ENCODE measurements at places on chromosomes 3 and 15.

DNA sequence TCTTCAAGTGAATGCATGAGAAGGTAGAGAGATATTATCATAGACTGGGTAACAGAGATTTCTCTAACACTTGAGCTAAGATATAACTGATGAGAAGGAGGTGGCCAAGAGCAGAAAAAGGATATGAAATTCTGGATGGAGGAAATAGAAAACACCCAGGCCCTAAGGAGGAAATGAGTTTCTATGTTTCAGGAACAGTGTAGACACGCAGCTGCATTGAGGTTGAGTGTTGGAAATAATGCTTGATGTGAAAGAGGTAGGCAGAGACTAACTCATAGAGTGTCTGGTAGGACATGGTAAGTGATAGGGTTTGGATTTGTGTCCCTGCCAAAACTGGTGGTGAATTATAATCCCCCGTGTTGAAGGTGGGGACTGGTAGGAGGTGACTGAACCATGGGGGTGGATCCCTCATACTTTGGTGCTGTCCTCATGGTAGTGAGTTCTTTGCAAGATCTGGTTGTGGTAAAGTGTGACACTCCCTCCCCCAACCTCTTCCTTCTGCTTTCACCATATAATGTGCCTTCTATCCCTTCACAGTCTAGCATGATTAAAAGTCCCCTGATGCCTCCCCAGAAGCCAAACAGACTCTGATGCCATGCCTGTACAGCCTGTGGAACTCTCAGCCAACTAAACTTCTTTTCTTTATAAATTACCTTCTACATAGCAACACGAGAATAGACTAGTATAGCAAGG is 787.3 kb downstream of the EDEM1 start:
- no peak for DNase-seq

- no peak for DNase-seq
Measured at GRCh38 chr3:111979434-111980038, 710 bp downstream of the ABHD10 start.

- no peak for DNase-seq
Measured at GRCh38 chr15:38876211-38876610, 311.6 kb upstream of the RASGRP1 start.

DNA sequence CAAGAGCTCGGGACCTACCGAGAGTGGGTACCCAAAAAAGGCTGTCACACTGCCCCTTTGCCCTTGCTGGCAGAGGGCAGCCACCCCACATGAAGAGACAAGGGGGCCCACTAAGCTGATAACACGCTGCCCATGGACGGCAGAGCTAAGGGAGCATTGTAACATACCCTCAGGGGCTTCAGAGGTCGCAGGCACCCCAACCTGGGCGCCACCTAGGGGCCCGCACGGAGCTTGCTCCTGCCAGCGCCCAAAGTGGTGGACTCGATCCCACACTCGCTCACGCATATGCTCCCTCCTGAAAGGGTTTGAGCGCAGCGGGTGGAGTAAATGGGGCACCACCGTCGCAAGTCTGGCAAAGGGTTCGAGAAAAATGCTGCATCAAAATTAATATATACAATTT is 975.4 kb downstream of the ZPLD1 start:
- DNase-seq, result no peak

- DNase-seq, result no peak
Measured at GRCh38 chr3:187062526-187063177, 76.6 kb downstream of the RPL39L start.

DNA sequence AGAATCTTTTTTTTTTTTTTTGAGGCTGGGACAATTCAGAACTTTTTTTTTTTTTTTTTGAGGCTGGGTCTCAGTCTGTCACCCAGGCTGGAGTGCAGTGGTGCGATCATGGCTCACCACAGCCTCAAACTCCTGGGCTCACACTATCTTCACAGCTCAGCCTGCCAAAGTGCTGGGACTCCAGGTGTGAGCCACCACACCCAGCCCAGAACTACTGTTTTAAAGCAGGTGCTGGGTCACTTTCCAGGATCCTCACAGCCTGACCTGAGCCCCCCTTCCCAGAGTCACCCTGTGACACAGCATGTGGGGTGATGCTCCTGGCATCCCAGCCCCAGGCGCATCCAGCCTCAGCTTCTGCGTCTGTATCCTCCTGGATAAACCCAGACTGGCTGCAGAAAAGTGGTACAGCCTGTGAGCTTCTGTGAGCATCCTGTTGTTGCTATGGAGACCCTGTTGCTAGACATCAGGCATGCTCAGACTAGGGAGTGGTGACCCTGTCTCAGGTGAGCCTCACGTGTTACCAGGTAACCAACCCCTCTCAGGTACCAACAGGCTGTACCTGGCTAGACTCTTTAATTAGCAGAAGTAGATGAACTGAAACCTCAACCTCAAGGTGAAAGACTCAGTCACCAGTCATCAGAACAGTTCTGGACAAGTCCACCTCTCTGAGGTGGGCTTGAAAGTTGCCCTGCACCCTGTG is 15.0 kb downstream of the KLF13 start:
- no peak for DNase-seq

DNA sequence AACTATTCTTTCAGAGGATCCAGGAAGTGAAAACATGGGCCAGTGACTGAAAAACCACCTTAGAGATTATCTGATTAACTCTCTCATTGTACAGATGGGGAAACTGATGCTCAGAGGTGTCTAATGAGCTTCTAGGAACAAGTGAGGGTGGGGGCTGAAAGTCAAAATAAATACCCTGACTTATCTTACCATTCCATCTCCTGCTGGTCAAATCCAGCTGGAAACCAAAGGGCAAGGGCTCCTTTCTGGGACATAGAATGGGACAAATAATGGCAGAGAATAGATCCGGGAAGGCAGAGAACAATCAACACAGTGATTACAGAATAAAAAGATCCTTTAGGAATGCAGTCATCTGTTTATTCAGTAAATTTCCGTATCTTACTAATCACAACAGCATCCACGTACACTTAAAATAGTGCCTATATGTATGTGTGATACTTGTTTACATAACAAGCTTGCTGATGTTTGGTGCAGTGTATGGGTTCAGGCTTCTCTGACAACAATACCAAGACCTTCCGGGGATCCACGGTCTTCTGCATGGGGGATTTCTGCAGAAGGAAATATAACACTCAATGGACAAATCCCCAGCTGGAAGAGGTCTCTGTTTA is 173.2 kb downstream of the THSD4 start:
- DNase-seq, result no peak

DNA sequence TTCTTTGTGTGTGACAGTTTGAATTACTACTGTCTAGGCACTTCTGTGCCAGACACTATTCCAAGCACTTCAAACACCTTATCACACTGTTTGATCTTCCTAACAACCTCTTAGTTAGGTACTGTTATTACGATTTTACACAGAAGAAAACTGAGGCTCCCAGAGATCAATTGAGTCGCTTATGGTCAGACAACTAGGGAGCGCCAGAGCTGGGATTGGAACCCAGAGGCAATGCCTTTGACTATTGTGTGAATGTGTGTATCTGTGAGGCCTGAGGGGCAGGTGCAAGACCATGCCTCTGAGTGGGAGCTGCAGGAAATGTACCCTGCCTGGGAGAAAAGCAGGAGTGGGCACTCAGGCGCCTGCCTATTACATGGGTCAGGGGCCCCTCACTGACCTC is 1.8 kb downstream of the TRH start:
- DNase-seq, result no peak

GRCh38 chr15:26200427-26200826 is 337.3 kb upstream of the ATP10A start:
- no peak for DNase-seq

GRCh38 chr3:179398574-179399231 is 51.2 kb downstream of the MFN1 start:
- no peak for DNase-seq

DNA sequence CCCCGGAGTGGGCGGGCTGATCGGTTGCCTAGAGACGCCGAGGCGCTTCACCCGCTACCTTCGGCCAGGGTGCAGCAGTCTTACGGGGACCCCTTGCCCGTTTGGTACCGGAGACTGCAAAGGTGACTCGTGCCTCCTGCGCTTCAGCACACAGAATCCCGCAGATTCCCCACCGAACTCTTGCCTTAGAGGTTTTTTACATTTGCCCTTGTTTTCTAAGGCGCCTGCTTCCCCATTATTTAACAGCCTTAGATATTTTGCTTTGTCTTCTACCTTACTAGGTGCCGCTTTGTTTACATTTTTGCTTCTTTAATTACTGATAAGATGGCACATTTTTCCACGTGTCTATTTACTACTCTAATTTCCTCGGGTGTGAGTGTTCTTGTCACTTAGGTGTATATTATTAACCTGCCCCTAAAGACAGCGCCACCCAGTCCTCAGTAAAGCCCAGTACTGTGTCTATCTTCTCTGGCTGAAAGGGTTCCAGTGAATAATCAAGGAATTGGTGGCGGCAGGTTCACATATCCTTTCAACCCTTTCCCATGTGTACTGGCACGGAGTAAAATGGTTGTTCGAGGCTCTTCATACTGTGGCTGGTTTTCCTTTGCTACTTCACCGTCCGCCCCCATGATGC is 573 bp upstream of the CEP152 start:
- DNase-seq, result no peak

DNA sequence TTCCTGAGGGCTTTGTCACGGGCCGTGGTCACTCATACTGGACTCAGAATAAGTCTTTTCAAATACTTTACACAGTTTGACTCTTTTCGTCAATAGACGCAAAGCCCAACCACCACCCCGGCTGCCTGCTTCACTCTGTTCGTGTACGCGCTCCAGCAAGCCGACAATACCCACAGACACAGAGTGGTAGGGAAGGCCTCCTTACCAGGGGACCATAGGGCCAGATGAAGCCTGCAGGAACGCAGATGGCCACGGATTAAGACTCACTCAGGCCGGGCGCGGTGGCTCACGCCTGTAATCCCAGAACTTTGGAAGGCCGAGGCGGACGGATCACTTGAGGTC is 29.7 kb downstream of the EFCAB12 start:
- peak; percentile 25 for DNase-seq

GRCh38 chr3:133509488-133509887 is 64.0 kb upstream of the CDV3 start:
- no peak for DNase-seq

DNA sequence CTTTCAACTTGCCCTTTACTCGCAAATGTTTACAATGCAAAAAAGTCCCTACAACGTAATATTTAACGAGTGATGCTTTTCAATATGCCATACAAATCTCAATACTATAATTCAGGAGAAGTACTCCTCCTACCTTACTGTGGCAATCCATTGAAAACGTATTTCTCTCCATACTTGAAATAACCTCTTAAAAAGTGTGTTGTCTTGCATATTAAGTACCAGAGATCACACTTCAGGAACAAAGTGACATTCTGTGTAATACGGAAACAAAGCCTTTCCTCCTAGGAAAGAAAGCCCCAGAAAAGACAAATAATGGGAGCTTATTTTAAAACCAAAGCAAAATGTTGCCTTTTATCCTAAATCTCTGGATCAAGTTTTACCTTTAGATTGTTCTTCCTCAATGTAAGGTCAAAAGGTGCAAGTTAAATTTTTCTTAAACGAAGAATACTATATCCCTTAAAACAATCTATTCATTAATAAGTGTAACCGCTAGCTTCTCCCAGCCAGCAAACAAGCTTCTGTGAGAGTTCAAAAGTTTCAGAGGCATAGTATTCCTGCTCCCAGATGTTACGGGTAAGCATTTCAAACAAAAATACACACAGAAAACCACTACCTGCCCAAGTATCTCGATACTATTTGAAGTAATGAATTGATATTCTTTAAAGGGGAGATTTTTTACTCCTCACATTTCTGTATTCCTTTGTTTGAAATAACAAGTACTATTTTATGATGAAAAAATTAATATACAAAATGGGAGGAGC is 1.7 kb downstream of the TJP1 start:
- DNase-seq, result no peak

- no peak for DNase-seq
Measured at GRCh38 chr15:72732086-72732485, 46.1 kb downstream of the BBS4 start.

GRCh38 chr15:101056366-101057334 is 137.5 kb downstream of the LRRK1 start:
- DNase-seq, result no peak

DNA sequence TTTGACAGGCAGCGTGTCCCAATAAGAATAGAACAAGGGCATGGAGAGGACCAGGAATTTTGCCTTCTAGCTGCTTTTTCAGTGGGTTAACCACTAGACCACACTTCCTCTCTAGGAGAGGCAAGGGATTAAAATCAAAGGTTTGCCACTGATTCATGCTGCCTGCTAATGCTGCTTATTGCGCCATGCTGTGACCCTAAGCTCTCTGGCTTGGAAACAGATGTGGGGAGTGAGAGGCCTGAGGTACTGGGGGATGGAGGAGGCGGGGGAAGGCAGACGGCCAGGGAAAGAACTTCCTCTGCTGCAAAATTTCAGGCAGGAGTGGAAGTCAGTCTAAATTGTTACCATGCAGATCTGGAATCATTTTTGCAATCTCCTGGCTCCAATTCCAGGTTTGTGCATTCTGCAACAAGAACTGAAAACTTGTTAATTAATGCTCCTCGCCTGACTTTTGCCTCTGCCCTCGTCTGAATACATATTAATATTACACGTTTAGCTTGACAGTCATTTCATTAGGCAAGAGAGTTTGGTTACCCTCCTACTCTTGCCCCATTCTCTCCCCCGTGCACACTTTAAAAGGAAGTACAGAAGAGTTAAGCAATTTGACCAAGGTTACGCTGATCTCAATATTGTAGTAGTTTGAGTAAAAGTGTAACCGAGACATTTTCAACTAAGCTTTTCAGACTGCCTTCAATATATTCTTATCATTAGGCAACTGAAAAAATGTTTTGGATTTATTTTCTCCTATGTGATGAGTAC is 121.7 kb upstream of the SPRED1 start:
- peak; percentile 30 for DNase-seq

DNA sequence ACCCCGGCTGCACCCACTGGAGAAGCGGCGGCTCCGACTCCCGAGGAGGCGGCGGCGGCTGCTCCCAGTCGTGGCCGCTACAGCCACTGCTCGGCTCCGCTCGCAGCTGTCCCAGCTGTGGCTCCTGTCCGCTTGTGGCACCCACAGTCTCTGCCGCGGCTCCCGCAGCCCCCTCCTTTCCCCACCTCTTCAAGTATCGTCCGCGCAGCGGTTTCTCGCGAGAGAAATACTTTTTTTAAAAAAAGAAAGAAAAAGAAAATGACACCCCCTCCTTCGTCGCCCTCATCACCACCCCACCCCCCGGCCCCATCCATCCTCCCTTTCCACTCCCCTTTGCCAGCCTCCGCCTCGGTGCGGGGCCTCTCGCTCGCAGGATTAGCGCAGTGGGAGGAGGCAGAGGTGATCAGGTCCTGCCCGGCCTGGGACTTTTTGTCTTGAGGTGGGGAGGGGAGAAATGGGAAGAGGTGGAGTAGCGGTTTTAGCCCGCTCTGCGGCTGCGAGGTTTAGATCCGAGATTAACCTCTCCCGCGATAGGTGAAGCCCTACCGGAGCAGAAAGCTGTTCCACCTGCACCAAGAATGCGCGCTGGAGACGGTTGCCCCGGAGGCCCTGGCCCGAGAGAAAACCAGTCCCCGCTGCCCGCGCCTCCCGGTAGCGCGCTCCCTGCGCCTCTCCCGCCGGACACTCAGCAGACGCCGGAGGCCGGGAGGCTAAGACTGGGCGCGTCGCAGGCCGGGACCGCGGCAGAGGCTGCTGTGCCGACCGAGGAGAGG is at the start of gene FBN1:
Gene FBN1, minus strand, starts transcription at position 152 of the 773 bp plus-strand sequence. CDS start 940 bp downstream, outside the sequence.
- no peak for DNase-seq

DNA sequence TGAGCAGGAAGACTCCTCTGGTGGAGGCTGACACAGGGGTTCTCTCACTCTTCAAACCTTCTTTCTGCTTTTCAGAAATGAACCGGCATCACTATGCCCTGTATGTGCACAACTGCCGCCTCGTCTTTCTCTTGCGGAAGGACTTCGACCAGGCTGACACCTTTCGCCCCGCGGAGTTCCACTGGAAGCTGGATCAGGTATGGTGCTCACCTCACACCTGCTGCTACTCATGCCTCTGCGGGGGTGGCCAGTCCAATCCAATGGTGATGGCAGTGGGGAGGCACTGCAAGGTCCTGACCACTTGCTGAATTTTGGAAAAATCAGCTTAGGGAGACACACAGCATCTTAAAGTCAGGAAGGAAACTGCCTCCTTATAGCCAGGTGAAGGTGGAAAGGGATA is 211.3 kb upstream of the TRIM42 start:
- no peak for DNase-seq
